ENCODE measurements at places on chromosomes 12 and 14.

DNA sequence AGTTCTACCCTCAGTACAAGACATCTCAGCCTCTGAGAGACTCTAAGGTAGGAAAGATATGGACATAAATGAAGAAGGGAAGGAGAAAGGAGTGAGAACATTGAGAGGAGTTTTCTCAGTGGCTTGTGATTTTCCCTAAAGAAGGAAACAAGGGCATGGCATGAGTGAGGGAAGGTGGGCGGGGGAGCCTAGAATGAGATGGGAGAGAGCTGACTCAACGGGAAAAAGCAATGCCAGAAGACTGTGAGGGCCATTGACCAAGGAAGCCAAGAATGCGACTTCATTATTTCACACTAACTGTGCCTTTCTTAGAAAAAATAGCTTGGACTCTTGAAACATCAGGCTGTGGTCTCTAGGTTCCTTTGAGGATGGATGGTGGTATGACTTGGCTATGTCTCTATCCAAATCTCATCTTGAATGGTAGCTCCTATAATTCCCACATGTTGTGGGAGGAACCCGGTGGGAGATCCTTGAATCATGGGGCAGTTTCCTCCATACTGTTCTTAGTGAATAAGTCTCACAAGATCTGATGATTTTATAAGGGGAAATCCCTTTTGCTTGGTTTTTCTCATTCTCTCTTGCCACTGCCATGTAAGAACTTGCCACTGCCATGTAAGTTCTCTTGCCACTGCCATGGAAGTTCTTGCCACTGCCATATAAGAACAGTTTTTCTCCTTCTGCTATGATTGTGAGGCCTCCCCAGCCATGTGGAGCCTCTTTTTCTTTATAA lies 279.6 kb downstream of the NUAK1 start:
- no peak for DNase-seq

GRCh38 chr12:115667116-115667515 lies 610.4 kb downstream of the MED13L start:
- no peak for DNase-seq

- DNase-seq: no peak
Observed at GRCh38 chr14:23183479-23183878, at the start of gene SLC7A8. TSS of gene SLC7A8 (minus strand) at chr14:23183660. CDS start at chr14:23182914, 746 bp downstream.

GRCh38 chr14:32472512-32473463 lies 143.7 kb downstream of the AKAP6 start:
- no peak for DNase-seq

DNA sequence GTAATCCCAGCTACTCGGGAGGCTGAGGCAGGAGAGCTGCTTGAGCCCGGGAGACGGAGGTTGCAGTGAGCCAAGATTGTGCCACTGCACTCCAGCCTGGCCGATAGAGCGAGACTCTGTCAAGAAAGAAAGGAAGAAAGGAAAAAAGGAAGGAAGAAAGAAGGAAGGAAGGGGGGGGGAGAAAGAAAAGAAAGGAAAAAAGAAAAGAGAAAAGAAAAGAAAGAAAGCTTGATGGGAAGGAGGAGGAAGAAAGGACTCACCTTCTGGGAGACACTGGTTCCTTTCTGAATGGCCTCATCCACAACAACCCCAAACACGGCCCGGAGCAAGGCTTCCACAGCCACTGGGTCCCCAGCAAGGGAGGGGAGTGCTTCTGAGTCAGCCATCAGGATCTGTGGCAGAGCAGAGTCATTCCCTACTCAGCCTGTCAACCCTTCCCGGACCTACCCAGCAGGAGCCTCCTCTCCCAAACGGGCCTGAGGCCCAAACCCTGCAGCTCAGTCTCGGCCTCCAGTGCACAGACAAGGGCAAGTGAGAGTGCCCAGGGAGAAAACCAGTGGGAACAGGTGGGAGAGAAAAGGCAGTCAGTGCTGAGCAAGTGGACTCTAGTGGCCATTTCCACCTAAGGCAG lies 7.3 kb upstream of the ZNF740 start:
- DNase-seq: no peak

- DNase-seq: no peak
Observed at GRCh38 chr14:95211721-95212504, 54.6 kb upstream of the DICER1 start.

DNA sequence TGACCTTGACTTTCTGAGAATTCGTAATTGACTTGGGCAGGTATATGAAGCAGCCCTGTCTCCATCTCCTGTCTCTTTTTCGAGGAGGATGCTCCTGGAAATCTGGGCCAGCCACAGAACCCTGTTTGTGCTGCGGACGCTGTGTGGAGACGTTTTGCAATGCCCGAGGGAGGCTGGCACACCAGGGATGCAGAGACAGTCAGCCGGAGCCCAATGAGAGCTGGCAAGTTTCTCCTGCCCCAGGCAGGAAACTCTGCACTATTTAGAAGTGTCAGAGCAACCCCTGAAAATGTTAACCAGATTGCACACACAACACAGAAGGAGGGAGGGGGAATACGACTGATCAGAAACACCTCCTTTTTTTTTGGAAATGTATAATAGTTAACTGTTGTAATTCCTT lies 103.2 kb upstream of the DYRK2 start:
- no peak for DNase-seq

DNA sequence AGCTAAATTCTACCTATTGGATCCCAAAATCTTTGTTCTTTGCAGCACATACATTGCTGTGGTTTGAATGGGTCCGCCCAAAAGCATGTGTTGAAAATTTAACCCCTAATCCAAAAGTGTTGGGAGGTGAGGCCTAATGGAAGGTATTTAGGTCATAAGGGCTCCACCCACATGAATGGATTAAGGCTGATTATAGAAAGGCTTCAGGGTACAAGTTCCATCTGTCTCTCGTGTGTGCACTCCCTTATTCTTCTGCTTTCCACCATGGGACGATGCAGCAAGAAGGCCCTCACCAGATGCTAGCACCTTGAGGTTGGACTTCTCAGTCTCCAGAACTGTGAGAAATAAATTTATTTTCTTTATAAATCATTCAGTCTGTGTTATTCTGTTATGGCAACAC lies 190.9 kb downstream of the SOX5 start:
- no peak for DNase-seq

- DNase-seq: no peak
Observed at GRCh38 chr12:117149431-117149830, 40.8 kb downstream of the FBXO21 start.

All from stimulated activated CD4-positive, alpha-beta T cell treated with anti-CD3 and anti-CD28 coated beads, Interleukin-15, amount 100 ng/mL, for 48 hours (primary cell).